Hippocampal formation (tissue), 2 donors: ENCODE measurements at places on chromosomes 4 and X.

- no peak for DNase-seq
Measured at GRCh38 chr4:139076016-139076744, 60.6 kb downstream of the NOCT start.

DNA sequence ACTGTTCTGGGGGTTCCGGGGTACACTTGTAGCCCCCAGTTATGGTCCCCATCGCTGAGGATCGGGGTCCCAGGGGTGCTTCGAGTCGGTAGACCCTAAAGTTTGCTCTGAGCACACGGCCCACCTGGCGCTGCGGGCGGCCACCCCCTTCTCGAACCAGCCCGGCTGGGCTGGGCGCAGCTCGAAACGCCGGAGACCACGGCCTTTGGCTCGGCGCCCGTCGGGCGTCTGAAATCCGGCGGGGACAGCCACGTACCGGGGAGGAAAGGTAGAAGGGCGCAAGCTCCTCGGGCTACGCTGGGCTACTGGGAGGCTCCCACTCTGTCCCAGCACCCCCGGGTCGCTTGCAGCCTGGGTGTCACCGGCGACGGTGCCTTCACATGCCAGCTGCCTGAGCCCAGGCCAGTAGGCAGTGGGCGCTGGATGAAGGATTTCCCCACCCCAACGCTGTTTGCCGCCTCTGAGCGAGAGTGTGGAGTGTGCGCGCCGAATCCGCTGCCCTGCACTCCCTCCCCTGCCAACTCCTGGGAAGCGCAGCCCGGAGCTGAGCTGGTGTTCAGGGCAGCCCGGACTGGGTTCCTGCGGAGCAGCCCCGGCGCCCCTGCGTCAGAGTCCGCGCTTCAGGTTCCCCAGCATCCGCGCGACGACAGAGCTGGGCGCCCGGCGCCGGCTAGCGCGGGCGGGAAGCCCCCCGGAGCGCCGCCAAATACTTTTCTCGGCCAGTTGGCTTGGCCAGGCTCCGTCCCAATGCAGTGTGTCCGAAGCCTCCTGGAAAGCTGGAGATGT is 637 bp downstream of the MAMLD1 start:
- peak; percentile 26 for DNase-seq

GRCh38 chr4:175935016-175935661 is 123.1 kb upstream of the GPM6A start:
- no peak for DNase-seq

- no peak for DNase-seq
Measured at GRCh38 chrX:65920620-65921019, 119.3 kb downstream of the VSIG4 start.

- no peak for DNase-seq
Measured at GRCh38 chr4:122539861-122540465, 80.9 kb downstream of the IL21 start.

DNA sequence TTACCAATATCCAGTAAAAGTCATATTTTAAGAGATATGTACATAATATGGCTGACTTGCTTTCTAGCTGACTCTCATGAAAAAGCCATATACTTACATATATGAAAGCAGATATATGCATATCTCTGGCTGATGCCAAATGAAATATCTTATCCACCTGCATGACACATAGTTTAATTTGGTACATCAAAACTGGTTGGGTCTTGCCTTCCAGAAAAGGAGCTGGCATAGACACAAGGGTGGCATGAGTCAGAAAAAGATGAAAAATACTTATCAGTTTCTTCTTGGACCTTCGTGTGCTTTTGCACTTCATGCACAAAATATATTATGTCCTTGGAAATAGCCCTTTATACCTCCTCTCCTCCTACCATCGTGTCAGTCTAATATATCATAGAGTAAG is 32.1 kb downstream of the TIGD4 start:
- no peak for DNase-seq

- no peak for DNase-seq
Measured at GRCh38 chr4:155724731-155725130, 34.1 kb upstream of the GUCY1B1 start.

DNA sequence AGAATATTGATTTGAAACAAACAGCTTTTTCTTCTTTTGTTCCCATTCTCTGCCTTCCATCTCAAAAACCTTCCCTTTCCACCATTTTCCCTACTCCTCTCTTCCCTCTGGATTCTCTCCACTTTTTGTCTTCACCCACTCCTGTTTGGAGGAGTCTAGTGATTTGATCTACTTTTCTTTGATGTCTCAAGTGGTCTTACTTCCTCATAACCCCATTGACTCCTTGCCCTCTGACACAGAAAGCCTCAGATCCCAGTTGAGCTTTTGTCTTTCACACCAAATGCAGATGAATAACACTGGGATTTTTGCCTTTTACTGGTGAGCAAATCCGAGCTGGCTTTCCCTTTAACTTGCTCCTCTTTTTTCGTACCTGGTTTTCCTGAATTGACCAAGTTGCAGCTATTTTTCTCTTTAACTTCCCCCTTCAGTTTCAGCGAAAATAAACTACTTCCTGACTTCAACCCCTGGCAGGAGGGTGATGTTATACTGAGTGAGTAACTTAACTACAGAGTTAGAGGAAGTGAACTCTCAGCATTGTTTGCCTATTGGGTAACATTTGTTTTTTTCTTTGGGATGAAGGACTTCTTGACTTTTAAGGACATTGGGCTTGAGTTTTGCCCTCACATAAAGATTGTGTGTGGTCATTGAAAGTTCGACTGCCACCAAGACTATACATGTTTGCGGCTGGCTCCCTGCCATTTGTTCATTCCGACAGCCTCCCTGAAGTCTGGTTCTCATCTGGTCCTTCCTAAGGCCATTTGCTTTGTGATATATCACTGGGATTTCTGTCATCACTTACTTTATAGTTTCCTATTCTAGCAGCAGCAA is 392.8 kb upstream of the NR3C2 start:
- no peak for DNase-seq

DNA sequence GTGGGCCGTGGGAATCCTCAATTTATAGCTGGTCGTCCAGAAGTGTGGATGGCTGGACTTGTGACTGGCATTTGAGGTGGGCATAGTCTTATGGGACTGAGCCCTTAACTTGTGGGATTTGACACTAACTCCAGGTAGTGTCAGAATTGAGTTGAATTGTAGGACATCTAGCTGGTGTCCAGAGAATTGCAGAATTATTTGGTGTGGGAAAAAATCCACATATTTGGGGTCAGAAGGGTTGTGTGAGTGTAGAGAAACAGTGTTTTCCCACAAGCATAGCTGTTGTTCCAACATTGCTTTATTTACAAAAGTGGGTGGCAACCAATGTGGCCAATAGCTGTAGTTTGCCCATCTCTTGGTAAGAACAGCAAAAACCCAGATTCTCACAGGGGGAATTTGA is 91.3 kb downstream of the MOSPD2 start:
- no peak for DNase-seq

DNA sequence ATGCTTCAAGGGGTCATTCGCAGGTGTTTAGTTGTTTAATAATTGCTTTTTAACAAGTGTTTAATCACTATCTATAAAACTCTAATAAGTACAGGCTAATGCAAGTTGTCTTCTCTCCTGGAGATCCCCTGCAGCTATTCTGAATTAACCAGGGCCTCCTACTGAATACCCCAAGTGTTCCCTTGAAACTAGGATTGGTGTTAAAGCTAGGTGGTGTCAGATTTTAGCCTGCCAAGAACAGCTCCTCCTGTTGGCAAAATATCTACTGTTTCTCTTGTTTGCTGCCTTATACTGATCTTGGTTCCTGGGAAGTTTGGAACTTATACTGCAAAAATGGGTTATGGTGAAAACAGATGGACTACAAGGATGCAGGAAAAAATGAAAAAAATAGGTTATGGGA is 26.1 kb upstream of the TMEM154 start:
- no peak for DNase-seq

GRCh38 chr4:150938873-150939499 is 76.1 kb downstream of the LRBA start:
- no peak for DNase-seq

DNA sequence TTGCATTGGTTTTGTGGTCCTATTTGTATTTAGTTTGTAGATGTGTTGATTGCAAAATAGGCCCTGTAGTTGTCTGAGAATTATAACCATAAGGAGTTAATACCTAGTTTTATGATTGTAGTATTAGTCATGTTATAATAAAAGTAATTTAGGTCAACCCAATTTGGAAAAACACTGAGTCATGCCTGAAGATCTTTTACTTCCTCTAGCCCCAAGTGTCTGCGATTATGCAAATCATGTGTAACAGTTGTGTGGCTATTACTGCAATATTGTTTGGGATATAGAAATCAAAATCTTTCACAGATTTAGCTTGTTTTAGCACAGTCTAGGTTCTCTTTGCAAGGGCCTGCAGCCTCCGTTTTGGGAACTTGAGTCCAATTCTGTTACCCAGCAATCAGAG is 12.6 kb downstream of the SRD5A3 start:
- DNase-seq = no peak

DNA sequence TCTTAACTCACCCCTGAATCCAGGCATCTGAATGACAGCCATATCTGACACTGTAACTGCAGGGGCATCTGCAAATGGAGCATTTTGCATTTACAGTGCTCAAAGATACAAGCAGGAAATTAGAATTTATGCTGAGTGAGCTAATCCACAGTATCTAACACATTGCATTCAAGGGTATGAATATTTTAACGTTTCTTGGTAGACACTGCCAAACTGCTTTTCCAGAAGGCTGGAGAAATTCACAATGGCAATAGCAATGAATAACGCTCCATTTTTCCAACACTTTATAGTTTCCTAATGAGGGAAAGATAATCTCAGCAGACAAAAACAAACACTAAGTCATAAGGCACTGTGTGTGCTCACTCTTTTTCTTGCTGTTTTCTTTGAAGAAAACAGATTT is 30.9 kb downstream of the AADAT start:
- no peak for DNase-seq

DNA sequence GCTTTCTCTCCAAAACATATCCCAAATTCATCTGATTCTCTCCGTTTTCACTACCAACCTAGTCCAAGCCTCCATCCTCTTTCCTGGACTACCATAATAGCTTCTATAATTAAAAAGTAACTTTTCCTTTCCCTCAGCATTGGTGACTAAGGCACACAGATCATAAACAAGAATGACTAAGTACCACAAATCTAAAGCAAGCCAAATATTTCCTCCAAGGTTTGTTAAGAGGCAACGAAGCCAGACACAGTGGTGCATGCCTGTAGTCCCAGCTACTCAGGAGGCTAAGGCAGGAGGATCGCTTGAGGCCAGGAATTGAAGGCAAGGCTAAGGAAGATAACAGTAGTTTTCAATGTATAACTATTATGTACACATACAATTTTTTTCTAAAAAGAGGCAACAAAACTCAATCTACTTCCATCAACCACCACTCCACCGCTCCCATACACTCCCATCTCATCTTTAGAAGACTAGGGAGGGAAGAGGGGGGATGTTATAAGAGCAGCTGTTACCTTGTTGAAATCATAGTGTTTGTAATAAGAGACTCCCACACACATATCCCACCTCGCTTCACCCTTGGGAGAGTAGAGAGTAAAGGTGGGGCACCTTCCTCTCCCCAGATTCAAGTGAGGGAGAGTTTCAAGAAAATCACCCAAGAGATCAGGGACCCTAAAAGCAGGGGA is 4.2 kb upstream of the JCHAIN start:
- no peak for DNase-seq

- DNase-seq = no peak
Measured at GRCh38 chrX:110477593-110478228, 119.1 kb downstream of the RTL9 start.

- DNase-seq = no peak
Measured at GRCh38 chr4:60389633-60390032, 810.5 kb upstream of the ADGRL3 start.

DNA sequence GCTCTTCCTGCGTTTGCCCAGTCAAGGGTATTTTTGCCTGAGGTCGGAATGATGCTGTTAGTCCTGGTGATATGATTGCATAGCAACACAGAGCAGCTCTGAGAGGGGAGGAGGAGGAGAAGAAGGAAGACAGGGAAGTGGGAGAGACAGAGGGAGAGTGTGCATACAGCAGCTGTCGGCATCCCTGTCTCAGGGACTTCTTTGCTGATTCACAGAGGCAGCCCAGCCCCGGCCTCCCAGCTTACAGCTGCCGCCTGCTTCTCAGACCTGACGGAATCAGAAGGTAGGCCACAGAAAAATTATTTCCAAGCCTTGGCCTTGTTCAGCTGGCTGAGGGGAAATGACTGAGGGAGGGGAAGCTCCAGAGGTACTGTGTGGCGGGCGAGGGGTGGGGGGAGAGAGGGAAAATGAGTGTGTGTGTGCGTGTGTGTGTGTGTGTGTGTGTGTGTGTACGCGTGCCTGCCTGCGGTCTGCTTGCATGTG is 319 bp downstream of the DRP2 start:
- DNase-seq = peak; percentile 6

- no peak for DNase-seq
Measured at GRCh38 chrX:20116087-20116576, 575 bp downstream of the MAP7D2 start.

DNA sequence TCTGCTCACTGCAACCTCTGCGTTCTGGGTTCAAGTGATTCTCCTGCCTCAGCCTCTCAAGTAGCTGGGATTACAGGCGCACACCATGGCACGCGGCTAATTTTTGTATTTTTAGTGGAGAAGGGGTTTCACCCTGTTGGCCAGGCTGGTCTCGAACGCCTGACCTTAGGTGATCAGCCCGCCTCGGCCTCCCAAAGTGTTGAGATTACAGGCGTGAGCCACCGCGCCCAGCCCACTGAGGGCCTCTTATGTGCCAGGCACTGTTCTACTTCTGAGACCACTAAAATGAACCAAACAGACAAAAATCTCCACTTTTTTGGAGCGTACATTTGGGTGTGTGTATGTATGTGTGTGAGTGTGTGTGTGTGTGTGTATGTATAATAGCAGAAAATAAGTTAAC is 117.2 kb upstream of the H2AZ1 start:
- DNase-seq = no peak

DNA sequence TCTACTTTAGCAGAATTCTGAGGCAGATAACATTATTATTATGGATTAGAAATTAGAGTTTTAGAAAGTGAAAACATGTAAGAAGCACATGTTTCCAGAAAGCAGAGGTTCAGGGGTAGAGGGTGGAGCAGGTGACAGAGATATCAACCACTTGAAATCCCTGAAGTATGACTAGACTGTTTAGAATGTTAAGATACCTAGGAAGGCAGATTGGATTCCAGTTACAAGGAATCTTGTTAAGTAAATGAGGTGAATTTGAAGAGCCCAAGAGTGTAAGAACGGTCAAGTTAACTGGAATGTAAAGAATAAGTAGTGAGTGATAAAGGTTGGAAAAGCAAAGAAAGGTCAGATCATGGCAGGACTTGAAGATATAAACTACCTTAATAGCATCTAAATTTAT is 37.6 kb downstream of the ARSJ start:
- no peak for DNase-seq

DNA sequence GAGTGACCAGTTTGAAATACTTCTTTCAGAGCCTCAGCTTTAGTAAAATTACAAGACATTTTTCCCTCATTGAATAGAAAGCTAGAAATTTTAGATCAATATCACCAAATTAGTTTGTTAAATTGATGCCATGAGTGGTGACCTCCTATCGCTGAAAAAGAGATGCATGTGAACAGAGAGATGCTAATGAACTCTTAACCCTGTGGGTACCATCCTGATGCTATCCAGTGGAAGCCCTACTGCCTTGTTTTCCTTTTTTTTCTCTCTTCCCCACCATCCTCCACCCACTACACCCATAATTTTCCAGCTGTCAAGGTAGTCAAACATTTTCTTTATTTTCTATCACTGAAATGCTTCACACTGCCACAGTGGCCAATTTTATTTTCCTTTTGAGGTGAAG is 61.9 kb downstream of the PPEF1 start:
- DNase-seq = no peak
